ENCODE measurements at places on chromosomes 2 and 18.
A peak's percentile ranks its signal among the peaks of the same experiment; 100 is the strongest.

- no peak for DNase-seq
Measured at GRCh38 chr2:214628091-214628490, 181.4 kb downstream of the BARD1 start.

- DNase-seq = no peak
Measured at GRCh38 chr2:19887510-19887909, 14.3 kb downstream of the TTC32 start.

DNA sequence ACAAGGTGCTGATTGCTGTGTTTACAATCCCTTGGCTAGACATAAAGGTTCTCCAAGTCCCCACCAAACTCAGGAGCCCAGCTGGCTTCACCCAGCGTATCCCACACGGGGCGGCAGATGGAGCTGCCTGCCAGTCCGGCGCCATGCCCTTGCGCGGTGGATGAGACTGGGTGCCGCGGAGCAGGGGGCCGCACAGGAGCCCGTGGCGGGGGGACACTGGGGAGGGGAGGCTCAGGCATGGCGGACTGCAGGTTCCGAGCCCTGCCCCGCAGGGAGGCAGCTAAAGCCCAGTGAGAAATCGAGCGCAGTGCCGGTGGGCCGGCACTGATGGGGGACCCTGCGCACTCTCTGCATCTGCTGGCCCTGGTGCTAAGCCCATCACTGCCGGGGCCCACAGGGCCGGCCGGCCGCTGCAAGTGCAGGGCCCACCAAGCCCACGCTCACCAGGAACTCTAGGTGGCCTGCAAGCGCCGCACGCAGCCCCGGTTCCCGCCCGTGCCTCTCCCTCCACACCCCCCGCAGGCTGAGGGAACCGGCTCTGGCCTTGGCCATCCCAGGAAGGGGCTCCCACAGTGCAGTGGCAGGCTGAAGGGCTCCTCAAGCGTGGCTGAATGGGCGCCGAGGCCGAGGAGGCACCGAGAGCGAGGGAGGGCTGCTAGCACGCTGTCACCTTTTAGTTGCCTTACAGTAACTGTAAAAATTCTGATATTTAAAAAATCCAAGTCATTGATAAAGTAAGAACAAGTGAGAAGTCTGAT is 930.0 kb upstream of the FSHR start:
- no peak for DNase-seq

DNA sequence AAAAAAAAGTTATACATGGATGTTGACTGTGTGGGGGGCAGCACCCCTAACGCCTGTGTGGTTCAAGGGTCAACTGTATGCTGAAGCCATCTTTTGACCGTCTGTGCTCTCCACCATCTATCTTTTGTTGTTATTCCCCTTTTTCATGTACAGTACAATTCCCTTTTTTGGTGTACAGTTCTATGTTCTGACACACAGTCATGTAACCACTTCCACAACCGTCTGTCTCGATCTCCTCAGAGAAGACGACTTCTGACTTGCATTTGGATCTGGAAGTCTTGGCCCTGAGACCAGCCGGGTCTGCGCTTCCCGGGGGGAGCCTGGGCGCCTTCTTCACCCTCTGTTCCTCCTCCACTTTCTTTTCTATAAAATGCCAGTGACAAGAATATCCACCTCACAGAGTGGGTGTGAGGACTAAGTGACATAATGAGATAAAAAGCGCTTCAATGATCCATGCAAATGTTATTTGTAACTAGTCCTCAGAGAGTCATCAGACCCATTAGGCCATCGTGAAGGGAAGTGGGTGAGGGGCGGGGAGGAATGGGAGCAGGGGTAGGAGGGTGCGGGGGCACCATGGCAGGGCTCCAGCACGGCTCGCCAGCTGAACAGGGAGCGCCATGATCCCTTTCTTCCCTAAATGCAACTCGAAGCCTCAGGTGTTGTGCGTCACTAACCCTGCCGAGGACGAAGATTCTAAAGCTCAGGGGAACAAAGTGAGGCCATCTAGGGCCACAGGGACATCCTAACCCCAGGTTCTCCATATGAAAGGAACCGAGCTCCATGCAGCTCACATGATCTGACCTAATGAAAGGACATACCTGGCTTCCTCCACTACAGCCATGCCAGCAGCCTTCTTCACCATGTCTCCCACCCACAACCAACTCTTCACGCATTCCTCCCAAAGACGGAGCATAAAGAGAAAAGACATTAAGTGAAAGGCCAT is 16.6 kb downstream of the ADCY3 start:
- DNase-seq = no peak

DNA sequence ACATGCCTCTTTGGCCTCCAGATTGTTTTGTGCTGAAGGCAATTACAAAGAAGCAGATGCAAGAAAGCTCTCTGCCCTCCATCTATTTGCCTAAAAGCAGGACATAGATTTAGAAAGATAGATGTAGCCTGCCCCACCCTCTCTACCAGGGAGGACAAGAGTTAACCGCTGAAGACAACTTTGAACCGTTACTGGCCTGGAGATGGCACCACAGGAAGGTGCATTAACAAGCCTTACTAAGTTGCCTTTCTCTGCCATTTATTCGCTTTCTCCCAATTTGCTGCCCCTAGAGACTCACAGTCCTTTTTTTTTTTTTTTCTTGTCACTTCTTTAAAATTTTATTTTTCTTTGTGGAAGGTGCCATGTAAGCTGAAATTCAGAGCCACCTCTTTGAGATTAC is 28.8 kb upstream of the RMDN2 start:
- DNase-seq = no peak

GRCh38 chr2:26816893-26817292 is 31.0 kb downstream of the CENPA start:
- DNase-seq = no peak

GRCh38 chr2:62309465-62310091 is 113.7 kb downstream of the B3GNT2 start:
- peak; percentile 70 for DNase-seq

GRCh38 chr18:46080156-46080555 is 8.1 kb upstream of the PSTPIP2 start:
- DNase-seq = no peak

GRCh38 chr2:216205486-216205885 is 96.3 kb downstream of the XRCC5 start:
- no peak for DNase-seq

DNA sequence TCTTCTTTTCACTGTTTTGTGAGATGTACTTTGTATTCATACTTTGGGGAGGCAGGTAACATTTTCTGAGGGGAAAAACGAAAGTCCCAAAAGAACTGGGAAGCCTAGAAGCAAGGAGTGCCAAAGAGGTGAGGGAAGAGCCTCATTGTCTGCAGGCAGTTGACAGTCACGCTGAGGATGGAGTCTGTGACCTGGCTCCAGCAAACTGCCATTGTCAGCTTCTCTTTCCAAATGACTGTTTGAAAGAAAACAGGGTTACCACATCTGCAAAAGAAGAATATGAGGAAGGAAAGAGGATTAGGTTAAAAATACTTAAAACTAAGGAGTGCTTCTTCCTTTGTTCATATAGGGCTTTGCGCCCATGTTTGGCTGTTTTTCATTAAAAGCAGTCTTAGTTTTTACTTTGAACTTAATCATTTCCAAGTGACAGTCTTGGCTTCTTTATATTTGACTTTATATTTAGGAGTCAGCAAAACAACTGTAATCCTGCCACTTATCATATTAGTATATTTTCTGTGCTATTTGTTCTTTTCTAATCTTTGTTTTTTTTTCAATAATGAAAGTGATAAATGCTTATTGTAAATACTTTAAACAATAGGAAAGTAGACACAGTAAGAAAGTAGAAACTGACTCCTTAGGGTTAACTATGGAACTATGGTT is 35.0 kb downstream of the CERS6 start:
- peak; percentile 57 for DNase-seq

- no peak for DNase-seq
Measured at GRCh38 chr2:19868224-19868623, 33.6 kb downstream of the TTC32 start.

GRCh38 chr18:24923138-24923537 is 428.8 kb downstream of the ZNF521 start:
- no peak for DNase-seq

- no peak for DNase-seq
Measured at GRCh38 chr2:143934626-143935481, 585.1 kb downstream of the ZEB2 start.

DNA sequence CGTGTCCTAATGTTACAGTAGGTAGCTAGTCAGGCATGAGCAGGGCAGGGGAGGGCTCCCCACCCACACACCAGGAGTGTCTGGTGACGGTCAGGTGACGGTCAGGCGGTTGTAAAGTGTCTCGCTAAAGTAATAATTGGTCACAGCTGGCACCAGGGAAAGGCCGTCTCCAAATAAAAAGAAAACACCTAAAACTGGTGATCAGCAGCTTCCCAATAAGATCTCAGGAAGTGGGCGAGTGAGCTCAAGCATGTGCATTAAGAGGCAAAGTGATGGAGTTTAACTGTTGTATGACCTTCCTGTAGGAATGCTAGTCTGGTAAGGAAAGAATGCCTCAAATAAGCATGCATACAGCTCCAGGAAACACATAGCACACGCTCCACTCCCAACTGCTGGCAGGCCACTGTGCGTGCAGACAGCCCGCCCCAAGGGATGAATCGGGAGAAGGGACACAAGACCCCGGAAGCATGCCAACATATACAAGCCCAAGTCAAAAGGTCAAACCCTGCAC is 177.1 kb downstream of the RNF144A start:
- DNase-seq = no peak

DNA sequence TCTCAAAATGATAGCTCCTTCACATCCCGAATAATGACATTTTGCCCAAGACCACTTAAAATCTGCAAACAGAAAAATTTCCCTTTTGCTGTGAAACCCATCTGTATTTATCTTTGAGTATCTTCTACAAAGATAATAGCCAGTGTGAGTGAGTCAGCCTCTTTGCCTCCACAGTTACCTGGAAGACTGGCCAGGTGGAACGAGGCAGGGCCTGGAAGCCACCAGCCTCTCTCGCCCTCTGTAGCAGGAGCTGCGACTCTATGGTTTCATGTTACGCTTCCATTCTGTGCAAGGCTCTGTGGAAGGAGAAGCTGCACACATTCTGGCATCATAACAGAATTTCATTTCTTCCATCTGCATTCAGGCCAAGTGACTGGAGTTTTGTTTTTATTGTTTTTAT is 9.5 kb downstream of the ELP2 start:
- no peak for DNase-seq

GRCh38 chr2:233120459-233120858 is 60.3 kb downstream of the INPP5D start:
- DNase-seq = no peak

GRCh38 chr2:178088774-178089270 is 16.2 kb upstream of the PDE11A start:
- no peak for DNase-seq

DNA sequence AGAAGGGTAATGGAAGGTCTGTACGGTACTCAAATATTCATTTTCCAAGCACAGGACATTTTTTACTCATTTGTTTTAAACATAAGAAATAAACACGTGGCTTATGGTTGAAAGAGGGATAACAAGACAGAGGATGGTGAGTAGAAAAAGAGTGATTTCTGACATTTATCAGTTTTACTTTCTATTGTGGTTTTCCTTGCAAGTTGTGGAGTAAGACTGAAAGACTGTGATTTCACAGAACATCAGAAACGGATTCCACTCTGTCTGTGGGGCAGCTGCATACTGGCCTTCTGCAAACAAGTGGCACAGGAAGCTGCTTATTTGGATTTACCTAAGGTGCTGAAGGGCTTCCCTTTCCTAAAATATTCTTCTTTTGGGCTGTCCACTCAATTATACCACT is 122.2 kb upstream of the ITGB6 start:
- DNase-seq = peak; percentile 48

DNA sequence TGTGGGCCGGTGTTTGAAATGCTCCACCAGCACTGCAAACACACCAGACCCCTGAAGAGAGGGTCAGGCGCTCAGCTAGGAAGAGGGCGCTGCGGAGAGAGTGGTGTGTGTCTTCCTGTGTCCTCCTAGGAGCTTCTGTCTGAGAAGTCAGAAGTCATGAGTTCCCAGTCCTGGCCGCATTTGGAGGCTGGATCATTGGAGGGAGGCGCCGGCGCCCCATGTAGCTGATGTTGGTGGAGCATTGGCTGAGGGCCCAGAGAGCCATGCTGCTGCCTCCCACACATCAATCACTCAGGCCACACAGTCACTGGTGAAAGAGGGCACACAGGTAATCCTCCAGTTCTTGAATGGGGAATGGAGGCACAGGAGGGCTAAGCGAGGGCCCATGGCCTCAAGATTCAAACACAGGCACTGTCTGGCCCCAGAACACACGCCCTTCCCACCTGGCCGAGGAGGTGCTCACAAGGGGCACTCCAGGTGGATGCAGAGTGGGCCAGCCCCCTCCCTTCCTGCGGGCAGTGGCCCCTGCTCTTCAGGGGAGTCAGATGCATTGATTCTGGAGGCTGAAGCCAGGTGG is 66.3 kb downstream of the RRM2 start:
- no peak for DNase-seq

- DNase-seq = no peak
Measured at GRCh38 chr2:232683368-232683767, 13.8 kb upstream of the GIGYF2 start.

GRCh38 chr2:235954281-235954680 is 213.9 kb downstream of the GBX2 start:
- no peak for DNase-seq

DNA sequence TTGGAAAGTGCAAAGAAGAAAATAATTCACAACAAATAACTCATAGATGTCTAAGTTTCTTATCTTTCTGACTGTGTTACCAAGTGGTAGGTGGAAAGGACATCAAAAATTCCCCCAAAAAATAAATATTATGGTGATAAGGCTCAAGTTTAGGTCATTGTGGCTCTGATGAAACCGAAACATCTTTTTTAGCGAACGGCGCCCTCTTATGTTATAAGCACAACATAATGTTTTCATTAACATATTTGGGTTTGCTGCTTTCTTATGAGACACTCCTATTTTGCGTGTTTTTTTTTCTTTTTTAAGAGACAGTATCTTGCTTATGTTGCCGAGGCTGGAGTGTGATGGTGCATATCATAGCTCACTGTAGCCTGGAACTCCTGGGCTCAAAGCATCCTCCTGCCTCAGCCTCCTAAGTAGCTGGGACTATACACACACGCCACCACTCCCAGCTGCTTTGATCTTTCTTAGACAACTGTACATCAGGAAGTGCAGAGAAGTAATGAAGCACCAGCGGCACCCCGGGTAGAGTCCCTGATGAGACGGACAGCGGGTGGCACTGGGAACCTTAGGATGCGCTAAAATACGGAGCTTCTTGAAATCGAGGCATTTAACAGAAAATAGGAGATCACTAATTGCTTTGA is 38.5 kb upstream of the SLC35G4 start:
- DNase-seq = no peak

DNA sequence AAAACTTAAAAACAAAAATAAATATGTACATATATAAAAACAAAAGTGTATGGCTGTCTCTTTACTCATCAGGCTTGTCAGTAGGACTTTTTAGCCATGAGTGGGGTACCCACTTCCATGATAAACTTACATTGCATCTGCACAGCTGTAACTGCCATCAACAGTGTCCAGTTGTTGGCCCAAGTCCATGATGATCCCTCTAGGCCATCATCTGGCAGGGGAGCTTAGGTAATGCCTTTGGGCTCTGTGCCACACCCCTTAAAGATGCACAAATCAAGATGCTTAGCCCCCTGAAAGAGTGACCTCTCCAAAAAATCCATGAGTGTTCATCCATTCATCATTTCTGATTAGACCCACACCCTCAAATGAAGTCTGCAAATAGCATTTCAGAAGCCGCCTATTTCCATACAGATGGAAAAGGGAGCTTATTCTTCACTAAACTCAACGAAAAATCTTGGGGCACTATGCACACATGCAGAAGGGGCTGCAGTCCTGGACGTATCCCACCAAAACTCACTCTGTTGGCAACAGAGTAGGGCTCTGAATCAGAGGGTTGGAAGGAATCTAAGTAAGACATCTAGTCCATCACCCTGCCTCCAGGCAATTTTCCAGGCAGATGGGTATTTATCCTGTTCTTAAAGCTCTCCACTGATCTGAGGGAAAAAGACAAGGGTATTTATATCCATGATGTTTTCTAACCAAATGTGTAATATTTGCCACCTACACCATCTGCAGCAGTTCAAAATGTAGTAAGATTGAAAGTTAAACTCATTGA is 691.0 kb downstream of the ZEB2 start:
- no peak for DNase-seq
